CD4-positive, alpha-beta memory T cell (primary cell): ENCODE measurements at places on chromosomes 5 and 9.

GRCh38 chr5:86688406-86688805 is 70.7 kb downstream of the COX7C start:
- DNase-seq, result no peak

DNA sequence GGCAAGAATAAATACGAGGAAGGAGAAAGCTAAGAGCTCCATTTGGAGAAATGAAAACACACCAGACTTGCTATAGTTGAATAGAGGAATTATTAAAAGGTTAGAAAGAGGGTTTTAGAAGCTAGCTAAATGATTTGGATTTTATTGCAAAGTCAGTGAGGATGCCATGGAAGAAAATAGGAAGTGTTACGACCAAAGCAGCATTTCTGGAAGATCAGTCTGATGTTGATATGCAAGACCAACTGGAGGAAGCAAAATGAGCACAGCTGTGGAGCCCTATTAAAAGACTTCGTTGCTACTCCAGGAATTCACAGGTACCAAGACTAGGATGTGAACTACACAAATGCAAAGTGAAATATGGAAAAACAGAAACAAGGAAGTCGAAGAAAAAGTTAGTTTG is 2.1 kb downstream of the DHX29 start:
- no peak for DNase-seq

DNA sequence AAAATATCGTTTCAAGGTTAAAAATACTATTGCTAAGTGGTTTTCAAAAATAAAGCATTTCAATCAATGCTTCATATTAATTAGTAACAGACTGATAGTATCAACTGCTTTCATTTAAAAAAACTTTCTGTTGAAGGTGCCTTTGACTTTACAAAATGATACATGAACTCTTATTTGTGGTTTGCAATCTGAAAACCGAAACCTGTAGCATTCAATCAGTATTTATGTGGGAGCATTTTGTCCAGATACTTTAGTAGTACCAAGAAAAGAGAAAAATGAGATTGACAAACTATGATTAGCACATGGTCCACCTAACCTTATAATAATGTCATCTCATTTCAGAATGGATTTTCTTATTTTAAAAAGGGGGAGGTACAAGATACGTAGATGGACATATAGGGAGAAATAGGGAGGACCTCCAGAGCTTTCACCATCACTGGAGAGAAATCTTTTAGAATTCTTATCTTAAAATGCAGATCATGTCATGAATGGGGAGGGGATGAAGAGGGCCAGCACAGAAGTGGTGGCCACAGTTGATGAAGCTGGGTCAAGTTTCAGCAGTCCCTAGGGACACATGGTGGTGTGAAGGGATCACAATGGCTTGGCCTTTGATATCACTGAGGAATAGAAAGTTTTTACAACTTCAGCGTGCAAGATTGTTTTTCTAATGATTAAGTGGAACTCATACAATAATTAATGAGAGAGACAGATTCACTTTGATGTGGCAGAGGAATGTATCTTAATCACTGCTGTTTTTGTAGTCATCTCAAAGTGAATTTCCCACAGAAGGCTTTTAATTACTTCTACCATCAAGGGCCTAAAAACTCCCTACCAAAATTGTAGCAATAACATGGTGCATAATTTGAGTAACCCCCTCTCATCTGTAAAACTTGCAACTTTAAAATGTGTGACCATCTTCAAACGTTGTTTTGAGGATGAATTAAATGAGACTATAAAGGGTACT is 322.3 kb upstream of the EDIL3 start:
- no peak for DNase-seq

GRCh38 chr9:128607642-128608350 is 48.9 kb downstream of the DYNC2I2 start:
- no peak for DNase-seq

DNA sequence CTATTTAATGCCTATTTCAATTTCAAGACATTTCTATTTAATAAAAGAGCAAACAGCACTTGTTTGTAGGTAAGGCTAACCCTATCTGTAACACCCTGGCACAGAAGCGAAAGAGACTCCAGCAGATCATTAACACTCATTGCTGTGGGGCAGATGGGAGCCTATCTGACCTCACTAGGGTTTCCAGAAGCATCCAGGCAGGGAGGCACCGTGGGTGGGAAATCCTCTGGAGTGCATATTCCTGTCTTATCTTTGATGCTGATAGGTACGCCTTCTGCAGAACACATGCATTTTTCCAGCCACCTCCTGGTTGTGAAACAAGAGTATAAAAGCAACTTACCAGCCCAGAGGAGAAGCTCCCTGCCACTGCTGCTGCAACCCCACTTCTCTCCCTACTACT is 233.7 kb downstream of the GLIS3 start:
- no peak for DNase-seq

- DNase-seq, result no peak
Measured at GRCh38 chr5:179927824-179928223, 20.1 kb upstream of the TBC1D9B start.

DNA sequence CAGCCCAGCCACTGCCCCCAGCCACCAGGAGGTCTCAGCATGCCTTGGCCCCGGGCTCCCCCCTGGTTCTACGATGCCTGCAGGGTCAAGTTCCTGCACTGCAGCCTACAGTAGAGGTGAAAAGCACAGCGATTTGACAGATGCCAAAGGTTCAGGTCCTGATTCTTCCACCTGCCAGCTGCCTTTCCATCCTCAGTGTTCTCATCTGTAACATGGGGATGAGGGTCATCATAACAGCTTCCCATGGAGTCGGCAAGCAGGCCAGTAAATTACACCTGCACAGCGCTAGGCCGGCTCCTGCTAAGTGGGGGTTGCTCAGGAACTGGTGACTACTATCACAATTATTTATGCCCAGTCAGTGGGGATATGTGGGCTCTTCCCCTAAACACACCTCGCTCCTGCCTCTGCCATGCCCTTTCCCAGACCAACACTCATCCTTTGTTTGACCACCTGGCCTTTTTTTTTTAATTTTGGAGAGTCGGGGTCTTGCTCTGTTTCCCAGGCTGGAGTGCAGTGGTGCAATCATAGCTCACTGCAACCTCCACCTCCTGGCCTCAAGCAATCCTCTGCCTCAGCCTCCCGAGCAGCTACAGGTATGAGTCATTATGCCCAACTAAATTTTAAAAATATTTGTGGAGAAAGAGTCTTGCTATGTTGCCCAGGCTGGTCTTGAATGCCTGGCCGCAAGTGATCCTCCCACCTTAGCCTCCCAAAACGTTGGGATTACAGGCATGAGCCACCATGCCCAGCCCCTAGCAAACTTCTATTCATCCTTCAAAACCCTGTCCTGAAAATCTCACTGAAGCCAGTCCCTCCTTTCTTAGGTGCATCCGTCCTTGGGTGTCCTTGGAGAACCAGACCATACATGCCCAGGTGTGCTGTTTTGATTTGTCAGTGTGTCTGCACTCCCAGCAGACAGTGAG is 6.4 kb downstream of the ENG start:
- no peak for DNase-seq

DNA sequence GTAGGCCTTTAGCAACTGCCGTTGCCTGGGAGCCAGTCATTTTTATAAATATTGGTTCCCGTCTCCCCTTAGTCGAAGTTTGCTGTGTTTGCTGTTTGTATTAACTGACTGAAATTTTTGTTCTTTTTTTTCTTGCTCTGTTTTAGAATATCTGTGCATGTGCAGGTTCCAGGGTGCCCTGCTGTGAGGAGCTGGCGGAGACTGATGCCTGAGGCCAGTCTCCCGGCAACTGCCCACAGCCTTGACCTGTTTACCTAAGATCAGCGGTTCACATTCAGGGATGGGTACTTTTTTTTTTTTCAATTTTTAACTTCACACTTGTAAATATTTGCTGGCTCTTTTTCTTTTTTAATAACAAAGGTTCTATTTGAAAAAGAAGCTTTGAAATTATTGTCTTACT is 262.6 kb upstream of the ADAMTS16 start:
- DNase-seq, result no peak

GRCh38 chr5:104951829-104952228 is 1389.2 kb upstream of the NUDT12 start:
- DNase-seq, result no peak

DNA sequence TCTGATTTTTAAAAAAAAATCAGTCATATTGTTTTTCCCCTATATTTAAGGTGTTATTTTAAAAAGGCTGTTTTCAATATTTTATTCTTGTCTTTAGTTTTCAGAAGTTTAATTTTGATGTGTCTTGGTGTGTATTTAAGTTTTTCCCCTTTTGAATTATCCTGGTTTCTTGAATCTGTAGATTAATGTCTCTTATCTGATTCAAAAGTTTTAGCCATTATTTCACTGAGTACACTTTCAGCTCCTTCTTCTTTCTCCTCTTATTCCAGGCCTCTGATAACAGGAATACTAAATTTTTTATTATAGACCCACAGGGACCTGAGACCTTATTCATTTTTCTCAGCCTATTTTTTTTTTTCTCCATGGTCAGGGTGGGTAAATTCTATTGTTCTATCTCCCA is 81.8 kb downstream of the PPIC start:
- no peak for DNase-seq

- no peak for DNase-seq
Measured at GRCh38 chr9:94908011-94908563, 181.6 kb downstream of the AOPEP start.

DNA sequence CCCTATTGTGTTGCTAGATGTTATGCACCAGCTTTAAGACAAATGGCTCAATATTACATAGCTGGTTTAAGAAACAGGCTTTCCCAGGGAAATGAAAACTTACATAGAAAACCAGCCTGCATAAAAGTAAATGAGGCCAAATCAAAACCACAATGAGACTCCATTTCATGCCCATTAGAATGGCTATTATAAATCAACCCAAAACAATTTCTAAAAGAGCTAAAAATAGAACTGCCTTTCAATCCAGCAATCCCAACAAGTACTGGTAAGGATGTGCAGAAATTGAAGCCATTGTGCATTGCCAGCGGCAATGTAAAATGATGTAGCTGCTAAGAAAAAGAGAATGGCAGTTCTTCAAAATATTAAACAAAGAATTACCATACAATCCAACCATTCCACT is 1170.0 kb upstream of the CDH9 start:
- DNase-seq, result no peak

DNA sequence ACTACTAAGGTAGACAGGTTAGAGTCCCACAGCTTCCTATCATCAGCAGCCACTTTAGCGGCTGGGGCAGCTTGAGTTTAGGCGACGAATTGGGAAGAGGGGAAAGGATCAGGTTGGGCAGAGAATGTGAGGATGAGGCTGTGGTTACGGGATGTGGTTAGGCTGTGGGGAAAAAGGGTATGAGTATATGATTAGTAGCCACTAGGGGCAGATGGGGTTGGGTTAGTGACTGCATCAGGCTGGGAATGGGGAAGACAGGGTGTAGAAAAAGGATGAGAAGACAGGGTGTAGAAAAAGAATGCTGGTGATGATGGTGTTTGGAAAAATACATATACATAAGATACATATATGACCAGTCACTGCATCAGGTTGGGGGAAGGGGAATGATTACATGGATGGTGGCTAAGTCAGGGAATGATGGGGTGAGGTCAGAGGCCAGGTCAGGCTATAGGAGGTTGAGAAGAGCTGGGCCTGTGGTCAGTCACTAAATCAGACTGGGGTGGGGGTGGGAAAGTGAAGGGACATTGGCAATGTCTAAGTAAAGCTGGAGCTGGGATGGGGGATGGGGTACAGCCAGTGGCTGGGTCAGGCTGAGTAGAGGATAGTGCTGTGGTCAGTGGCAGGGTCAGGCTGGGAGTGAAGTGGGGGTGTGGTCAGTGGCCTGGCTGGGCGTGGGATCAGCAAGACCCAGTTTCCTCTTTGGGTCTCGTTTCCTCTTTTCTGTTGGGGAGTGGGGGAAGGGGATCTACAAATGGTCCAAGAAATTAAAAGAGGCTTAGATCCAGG is 2.1 kb downstream of the TLN1 start:
- peak; percentile 31 for DNase-seq

DNA sequence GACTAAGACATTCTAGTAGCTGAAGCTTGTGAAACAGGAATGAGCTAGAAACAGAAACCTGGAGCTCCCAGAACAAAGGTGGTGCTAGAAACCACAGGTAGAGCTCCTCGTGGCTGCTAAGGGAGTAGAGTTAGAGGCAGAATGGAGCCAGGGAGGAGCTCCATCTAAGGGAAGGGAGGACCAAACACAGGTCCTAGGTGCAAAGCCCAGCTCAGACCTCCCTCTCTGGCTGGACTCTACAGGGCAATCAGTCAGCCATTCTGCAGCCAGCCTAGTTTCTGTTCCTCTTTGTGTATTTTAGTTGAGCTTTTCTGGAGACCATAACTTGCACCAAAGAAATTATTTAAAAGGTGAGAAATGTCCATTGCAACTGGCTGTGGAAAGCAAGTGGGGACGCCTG is 70.4 kb downstream of the CRB2 start:
- no peak for DNase-seq

- DNase-seq, result no peak
Measured at GRCh38 chr9:35395076-35395705, 94.7 kb upstream of the RUSC2 start.

DNA sequence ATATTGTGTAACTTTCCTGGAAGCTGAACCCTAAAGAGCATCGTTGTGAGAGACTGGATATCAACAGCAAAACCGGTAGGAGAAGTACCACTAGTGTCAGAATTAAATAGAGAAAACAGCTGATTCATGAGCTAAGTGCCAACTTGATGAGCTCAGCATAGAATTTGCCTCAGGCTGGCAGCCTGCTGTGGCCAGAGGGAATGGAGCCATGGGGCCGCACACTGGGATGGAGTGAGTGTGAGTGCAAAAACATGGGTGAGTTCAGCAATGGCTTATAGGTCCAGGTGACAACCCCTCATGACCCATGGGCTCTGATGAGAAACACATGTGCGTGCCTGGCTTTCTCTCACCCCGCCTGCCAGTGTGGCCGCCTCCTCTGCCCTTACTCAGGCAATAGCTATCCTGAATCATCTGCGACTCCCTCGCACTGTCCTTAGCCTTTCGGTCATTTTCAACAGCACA is 25.4 kb downstream of the ADAMTS16 start:
- DNase-seq, result no peak

- no peak for DNase-seq
Measured at GRCh38 chr5:24525414-24525813, 119.4 kb downstream of the CDH10 start.

GRCh38 chr9:130636648-130637020 is 27.8 kb upstream of the PRDM12 start:
- no peak for DNase-seq

DNA sequence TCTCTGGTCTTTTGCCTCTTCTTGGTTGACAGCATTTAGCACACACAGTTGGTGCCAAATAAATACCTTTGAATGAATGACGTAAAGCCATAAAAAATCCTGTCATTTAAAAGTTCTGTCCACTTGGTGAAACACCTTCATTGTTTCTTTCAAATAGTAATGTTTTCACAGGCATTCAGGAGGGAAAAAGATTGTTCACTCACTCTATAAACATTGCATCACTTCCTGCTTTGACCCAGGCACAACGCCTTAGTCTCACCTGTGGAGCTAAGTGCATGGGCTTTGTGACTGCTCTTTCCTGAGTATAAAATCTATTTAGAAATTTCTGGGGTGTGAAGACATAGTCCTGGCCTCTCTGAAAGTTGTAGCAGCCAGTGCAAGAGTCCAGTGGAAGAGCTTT is 88.9 kb upstream of the CXCL14 start:
- no peak for DNase-seq

GRCh38 chr5:149938791-149939358 is 5.7 kb downstream of the PDE6A start:
- no peak for DNase-seq
